PC-9 (cell line): ENCODE measurements at places on chromosomes 1 and 21. TPM values are rescaled to one million over a fixed set of nuclear protein-coding genes. Genes with fewer than 3 reads are reported as not detected.

YRDC gene
- total RNA-seq: 13.2 and 16.0 TPM in 2 replicates

DDX59 gene
- total RNA-seq: 32.9 and 35.9 TPM in 2 replicates

CCDC181 gene
- total RNA-seq: 0.37 TPM in 1 of 2 replicates, not detected in the other

LPAR3 gene
- total RNA-seq: not detected in 2 replicates

NES gene
- 6.8 and 7.0 TPM in 2 replicates for total RNA-seq
